ENCODE measurements at places on chromosomes 1 and 21. TPM values are rescaled to one million over a fixed set of nuclear protein-coding genes. Genes with fewer than 3 reads are reported as not detected.
A peak's percentile ranks its signal among the peaks of the same experiment; 100 is the strongest.

DNA sequence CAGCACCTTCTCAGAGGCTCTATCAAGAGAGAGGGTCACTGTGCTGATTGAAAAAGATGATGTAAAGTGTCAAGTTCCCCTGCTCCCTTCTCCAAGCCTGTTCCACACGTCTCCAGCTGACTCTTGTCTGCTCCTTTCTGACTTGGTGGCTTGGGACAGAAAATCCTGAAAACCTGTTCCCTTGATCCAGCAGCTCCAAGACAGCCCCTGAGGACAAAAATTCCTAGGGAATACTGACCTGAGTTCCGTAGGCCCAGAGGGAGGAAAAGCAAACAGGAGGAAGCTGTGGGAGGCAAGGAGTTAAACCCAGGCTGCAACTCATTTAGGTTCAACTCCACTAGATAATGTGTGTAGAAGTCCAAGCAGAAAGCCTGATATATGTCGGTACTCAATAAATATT lies 42.1 kb upstream of the ATP2B4 start:
- DNase-seq: no peak

- peak; percentile 55 for DNase-seq
These were observed 588 bp downstream of the NEXN start for GRCh38 chr1:77888781-77889642.

The TAS1R1 gene
- 0.20 TPM for total RNA-seq

The VAMP3 gene
- 140 TPM for total RNA-seq

The ETV3L gene
- not detected for total RNA-seq

All from RPMI7951 (cell line).